ENCODE measurements at places on chromosomes 3 and 15.
A peak's percentile ranks its signal among the peaks of the same experiment; 100 is the strongest.

- peak; percentile 29 for DNase-seq
Measured at GRCh38 chr3:112086875-112087524, 811 bp downstream of the C3orf52 start.

DNA sequence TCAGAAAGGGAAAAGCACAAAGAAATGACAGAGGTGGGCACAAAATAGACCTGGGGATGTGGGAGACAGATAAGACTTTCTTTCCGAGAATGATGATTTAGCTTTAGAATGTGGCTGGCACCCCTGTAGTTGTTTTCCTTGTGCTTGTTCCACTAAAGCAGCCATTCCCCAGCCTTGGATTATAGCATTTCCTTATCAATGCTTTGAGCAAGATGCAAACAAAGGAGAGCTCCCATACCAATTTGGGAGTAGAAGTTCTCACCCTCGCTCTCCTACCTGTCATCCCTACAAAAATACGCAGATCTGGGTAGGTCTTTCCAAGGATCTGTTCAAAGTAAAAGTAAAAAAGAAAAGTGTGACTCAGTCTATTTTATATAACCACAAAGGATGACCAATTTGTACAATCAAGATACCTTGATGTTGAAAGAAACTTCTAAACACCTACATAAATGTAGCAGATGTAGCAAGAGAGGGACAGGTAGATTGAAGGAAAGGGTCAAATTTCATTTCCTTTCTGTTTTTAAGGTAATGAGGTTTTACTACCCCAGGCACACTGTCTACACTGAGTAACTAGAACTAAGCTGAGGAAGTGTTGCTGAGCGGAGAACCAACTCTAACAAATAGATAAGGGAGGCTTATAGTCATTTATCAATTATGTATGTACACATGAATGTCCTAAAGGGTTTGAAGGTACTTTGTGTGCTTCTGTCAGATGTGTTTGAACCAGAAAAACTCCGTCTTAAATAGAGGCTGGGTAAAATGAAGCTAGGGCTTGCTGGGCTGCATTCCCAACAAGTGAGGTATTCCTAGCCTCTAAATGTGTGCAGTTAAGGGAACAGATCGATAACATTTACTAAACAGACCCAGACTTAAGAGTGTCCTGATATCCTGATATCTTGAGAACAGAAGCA is 91.1 kb upstream of the LRRN1 start:
- DNase-seq, result no peak

DNA sequence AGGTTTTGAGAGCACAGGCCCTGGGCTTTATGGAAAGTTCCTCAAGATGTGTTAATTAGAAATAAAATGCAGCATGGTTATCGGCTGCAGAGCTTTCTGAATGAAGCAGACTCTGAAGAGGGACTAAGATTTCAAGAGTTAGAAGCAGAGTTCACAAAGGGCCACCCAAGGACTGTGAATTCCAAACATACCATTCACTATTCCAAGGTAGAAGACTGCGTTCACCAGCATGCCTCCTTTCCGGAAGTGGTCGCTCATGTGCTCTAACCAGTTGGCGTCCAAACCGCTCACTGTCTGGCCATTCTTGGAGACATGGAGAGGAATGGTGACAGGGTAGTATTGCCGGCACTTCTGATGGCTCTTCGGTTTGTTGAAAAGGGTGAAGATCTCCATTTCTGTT is 104.9 kb downstream of the OXNAD1 start:
- DNase-seq, result no peak

DNA sequence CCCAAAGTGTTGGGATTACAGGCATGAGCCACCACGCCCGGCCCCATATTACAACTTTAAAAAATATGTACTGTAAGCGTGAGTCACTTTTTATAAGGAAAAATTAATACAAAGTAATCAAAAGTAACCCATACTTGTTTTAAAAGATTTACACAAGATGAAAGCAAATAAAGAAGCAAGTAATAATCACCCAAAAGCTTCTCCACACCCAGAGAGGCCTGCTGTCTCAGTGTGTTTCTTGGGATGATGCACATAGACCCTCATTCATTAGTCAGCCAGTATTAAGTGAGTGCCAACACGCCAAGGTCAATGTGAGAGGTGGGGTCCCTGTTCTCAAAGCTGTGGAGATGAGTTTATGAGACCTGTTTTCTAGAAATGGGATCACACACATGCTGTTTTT is 12.0 kb downstream of the RPL32 start:
- no peak for DNase-seq

- peak; percentile 73 for DNase-seq
Measured at GRCh38 chr3:52053307-52054304, 2.8 kb downstream of the DUSP7 start.

- DNase-seq, result peak; percentile 47
Measured at GRCh38 chr3:177340243-177340830, 143.1 kb upstream of the TBL1XR1 start.

DNA sequence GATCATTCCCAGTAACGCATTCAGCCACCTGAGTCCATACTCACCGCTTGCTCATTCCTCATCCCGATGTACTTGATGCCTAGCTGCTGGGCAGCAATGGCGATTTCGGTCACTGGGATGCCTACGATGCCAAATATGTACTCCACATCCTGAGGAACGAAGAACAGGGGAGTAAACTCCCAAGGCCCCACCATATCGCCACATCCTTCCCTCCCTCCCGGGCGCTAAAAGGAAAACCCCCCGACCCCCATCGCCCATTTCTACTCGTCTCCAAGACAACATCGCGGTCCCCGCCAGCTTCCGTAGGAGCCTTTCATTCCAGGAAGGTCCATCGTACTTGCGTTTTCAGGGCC is 347 bp downstream of the HACL1 start:
- DNase-seq, result no peak

- no peak for DNase-seq
Measured at GRCh38 chr15:81725590-81725989, 320.2 kb downstream of the MEX3B start.

DNA sequence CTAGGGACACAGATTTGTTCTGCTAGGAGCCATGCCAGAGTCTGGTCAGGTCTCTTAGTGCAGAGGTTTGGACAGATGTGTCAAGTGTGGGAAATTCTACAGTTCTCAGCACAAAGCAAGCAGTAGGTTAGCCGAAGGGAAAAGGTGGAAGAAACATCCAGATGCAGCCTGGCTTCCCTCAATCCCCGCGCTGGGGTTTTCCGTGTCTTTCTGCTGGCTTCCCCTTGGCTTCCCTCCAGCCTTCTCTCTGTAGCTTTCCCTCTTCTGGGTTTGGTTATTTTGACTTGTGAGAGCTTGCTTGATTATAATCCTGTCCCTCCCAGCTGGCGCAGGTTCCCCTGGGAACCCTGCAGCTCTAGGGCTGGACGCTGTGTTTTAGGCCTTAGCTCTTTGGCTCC is 4.1 kb downstream of the TF start:
- no peak for DNase-seq

- DNase-seq, result no peak
Measured at GRCh38 chr3:17845026-17845812, 102.8 kb upstream of the TBC1D5 start.

- no peak for DNase-seq
Measured at GRCh38 chr3:177811835-177812234, 614.6 kb upstream of the TBL1XR1 start.

- DNase-seq, result no peak
Measured at GRCh38 chr3:3178498-3179328, 778 bp downstream of the CRBN start.

DNA sequence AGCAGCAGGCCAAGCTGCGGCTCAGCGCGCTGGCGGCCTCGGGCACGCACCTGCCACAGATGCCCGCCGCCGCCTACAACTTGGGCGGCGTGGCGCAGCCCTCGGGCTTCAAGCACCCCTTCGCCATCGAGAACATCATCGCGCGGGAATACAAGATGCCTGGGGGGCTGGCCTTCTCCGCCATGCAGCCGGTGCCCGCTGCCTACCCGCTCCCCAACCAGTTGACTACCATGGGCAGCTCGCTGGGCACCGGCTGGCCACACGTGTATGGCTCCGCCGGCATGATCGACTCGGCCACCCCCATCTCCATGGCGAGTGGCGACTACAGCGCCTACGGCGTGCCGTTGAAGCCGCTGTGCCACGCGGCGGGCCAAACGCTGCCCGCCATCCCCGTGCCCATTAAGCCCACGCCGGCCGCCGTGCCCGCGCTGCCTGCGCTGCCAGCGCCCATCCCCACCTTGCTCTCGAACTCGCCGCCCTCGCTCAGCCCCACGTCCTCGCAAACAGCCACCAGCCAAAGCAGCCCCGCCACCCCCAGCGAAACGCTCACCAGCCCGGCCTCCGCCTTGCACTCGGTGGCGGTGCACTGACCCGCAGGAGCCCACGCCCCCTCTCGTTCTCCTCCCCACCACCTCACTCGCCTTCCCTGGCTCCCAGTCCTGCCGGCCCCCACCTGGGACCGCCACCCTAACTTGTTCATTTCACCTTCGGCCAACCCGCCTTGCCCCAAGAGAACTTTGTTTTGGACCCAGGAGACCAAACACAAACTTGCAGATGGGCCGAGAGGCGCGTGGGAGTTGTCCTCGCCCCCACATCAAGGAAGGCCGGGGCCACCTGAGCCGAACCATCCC is 1.5 kb downstream of the FOXB1 start:
- DNase-seq, result no peak

- DNase-seq, result no peak
Measured at GRCh38 chr3:181860235-181860634, 148.5 kb downstream of the SOX2 start.

- DNase-seq, result no peak
Measured at GRCh38 chr3:32968166-32968919, 16.9 kb downstream of the CCR4 start.

- DNase-seq, result no peak
Measured at GRCh38 chr15:36748366-36749115, 169.1 kb downstream of the CDIN1 start.

DNA sequence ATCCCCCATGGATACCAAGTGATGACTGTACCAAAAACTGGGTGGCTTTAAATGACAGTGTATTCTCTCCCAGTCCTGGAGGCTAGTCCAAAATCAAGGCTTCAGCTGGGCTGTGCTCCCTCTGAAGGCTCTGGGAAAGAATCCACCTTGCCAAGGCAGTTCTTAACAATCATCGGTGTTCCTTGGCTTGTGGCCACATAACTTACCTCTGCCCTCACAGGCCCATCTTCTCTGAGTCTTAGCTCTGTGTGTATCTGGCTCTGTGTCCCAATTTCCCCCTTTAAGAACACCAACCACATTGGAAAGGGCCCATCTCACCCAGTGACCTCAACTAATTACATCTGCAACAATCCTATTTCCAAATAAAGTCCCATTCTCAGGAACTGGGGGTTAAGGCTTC is 503.0 kb upstream of the PROK2 start:
- DNase-seq, result no peak

Measured in dermis blood vessel endothelial cell (primary cell).